ENCODE measurements at places on chromosomes 6 and 20.

- no peak for DNase-seq
Observed at GRCh38 chr6:142387997-142388815, 86.4 kb downstream of the ADGRG6 start.

- DNase-seq: no peak
Observed at GRCh38 chr6:33273129-33273923, 1.5 kb downstream of the RPS18 start.

DNA sequence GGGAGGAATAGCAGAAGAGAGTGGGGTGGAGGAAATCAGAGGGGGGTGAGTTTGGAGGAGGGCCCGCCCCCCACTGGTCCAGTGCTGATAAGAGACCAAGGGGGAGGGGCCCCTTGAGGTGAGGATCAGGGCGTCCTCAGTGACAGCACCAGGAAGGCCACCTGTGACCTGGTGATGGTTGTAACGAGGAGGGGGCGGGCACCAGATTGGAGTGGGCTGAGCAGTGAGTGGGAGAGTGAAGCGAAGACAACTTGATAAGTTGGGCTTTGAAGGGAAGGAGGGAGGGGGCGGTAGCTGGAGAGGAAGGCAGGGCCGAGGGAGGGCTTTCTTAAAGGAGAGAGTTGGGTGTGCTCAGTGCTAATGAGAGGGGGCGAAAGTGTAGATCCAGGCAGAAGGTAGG lies 30.7 kb downstream of the CDH22 start:
- DNase-seq: no peak

GRCh38 chr6:130907687-130908086 lies 80.5 kb downstream of the SMLR1 start:
- DNase-seq: no peak

- no peak for DNase-seq
Observed at GRCh38 chr6:158636778-158637177, 7.8 kb downstream of the DYNLT1 start.

All from stimulated activated CD8-positive, alpha-beta memory T cell treated with anti-CD3 and anti-CD28 coated beads, Interleukin-15, amount 100 ng/mL, for 1 hour (primary cell).